GM03348 (cell line): ENCODE measurements at places on chromosomes 4 and X.

DNA sequence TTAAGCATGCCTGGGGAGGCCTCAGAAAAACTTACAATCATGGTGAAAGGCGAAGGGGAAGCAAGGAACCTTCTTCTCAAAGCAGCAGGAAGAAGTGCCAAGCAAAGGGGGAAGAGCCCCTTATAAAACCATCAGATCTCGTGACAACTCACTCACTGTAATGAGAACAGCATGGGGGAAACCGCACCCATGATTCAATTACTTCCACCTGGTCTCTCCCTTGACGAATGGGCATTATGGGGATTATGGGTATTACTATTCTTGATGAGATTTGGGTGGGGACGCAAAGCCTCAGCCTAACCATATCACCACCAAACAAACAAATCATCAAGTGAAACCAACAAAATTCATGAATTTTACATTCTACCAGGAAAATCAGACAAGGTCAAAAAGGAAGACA, 76.7 kb upstream of the TAB3 start:
- DNase-seq = no peak

DNA sequence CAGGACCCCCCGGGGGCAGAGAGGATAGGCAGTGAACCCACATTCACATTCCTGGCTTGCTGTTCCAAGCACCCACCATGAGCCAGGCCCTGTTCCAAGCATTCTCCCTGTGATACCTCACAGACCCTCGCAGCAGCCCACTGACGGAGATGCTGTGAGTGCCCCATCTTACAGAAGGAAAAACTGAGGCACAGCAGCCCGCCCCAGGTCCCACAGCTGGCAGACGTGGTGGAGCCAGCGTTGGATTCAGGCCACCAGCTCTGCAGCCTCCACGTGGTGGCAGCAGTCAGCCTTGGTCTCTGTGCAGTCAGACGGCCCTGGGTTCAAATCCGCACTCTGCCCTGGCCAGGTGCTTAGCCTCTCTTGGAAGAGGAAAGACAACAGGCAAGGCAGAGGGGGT, 16.8 kb downstream of the MAN2B2 start:
- DNase-seq = no peak

DNA sequence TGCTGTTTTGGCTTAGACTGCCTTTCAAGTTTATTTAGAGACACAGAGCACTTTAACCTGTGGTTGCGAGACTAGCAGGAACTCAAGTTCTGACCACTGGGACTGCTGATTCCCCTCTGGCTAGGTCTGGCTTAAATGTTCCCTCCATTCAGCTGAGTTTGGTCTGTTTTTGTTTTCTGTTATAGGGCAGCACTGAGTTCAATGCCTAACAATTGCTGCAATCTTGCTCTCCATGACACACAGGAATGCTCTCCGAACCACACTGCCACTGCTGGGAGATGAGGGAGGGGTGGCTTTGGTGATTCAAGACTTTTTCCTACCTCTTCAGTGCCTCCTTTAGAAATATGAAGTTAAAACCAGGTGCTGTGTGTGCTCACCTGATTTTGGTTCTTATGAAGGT, 106.3 kb upstream of the EOLA2 start:
- DNase-seq = no peak

- DNase-seq = peak; percentile 12
Observed at GRCh38 chrX:76428243-76429130, 977 bp downstream of the MAGEE1 start.

GRCh38 chr4:154361450-154361849, 130.1 kb downstream of the DCHS2 start:
- DNase-seq = no peak

- no peak for DNase-seq
Observed at GRCh38 chrX:117990438-117990837, 126.2 kb downstream of the KLHL13 start.

DNA sequence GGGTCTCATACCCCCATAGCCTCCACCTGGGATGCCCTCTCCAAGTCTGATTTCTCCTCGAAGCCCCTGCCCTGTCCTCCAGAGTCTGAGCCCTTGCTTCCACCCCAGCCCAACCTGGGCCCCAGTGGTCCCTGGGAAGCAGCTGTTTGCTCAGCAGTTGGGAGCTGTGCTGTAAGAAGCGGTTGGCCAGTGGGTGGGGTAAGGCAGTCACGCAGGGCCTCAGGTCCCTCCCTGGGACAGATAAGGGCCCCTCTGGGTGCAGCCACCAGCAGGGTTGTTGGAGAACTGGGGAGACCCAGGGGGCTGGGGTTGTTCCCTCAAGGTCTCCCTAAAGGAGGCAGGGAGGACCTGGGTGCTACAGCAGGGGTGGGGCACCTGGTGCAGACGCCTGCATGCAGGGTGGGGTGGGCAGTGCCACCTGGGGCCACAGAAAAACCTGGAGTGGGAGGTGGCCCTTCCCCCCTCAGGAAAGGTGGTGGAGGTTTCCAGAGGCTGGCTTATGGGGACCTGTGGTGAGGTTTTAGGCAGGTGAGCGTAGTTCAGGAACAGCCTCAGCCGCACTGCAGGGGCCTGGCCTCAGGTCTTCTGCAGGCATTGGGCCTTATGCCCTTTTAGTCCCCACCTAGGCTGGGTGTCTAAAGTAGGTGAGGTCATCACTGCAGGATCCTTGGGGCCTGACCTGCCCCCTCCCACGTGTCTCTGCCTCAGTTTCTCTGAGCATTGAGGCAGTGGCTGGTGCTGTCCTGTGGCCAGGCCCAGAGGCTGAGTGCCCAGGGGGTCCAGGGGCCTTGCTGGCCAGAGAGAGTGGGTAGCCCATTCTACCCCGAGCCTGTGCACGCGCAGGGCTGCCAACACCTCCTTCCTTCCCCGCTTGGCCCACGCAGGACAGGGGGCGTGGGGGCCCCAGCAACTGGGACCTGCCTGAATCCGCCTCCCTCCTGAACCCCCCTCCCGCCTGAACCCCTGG, 3.1 kb upstream of the SLC26A1 start:
- DNase-seq = no peak

- DNase-seq = no peak
Observed at GRCh38 chrX:113954297-113954696, 629.6 kb upstream of the HTR2C start.

DNA sequence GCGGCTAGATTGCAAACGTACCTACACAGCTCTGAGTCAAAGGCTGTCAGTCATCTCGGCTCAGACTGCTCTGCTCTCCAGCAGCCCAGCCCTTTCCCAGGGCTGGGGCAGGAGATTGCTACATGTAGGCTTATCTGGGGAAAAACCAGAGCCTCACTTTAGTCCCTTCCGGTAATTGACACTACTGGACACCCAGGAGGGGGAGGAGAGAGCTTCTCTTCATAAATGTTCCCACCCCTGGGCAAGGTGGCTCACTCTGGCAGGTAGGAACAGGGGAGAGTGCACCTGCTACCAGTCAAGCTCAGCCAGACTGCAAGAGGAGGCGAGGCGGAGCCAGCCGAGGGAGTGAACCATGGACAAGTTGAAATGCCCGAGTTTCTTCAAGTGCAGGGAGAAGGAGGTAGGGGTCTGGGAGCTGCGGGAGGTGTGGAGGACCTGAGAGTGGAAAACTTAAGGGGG, at the start of gene SLC6A14:
TSS of gene SLC6A14 (plus strand) at position 249 of the 459 bp plus-strand sequence. CDS start at position 353, 104 bp downstream.
- DNase-seq = no peak

GRCh38 chr4:20552004-20552403, 148.3 kb upstream of the PACRGL start:
- DNase-seq = no peak

- no peak for DNase-seq
Observed at GRCh38 chrX:108270739-108271396, 167.4 kb downstream of the COL4A6 start.

DNA sequence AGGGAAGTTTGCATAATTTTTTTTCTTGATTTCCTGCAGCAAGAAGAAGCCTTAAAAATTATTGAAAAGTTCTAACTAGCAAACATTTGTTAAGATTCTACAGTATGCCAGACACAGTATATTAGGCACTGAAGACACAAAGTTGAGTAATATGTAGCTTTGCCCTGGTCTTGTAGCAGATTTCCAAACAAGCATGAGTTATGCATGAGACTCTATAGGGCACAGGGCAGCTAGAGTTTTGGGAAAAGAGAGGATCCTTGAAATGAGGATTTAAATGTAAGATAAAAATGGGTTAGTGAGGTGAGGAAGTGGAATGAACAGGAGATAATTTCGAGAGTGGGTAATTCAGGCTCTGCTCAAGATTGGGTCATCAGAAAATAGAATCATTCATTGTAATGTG, 8.6 kb upstream of the GPRIN3 start:
- DNase-seq = no peak

DNA sequence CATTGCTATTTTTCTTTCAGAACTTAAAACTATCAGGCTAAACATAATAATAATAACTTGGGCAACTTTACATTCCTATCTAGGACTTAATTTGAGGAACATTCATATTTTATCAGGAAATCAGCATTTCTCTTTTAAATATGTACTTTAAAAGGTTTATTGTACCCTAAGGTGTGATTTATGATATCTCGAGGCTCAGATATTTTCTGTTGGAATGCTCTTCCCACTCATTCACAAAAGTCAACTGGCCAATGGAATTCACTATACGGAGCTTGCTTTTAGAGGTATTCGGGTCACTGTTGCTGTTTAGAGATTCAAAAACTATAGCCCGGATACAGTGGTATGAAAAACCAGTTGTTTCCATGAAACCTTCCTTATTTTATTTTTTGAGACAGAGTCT, 328.3 kb downstream of the GBA3 start:
- DNase-seq = no peak

- no peak for DNase-seq
Observed at GRCh38 chr4:130484826-130485225, 1388.9 kb downstream of the C4orf33 start.

GRCh38 chr4:109683621-109684253, 19.5 kb downstream of the CASP6 start:
- no peak for DNase-seq

DNA sequence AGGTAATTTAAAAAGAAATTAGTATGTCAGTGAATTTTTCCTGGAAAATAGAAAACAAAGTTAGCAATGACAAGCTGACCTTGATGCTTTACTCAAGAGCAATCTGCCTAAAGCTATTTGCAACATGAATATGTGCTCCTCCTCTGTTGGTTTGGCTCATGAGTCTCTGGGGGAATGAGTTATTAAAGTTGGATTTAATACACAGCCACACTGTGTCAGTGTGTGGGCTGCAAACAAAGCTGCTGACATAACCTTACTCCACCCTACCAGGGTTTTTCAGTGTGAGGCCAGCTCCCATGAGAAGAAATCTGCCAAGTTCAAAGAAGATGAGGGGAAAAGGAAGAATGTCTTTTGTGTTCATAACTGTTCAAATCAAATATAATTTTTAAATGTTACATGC, 280.5 kb downstream of the TLL1 start:
- peak; percentile 5 for DNase-seq

DNA sequence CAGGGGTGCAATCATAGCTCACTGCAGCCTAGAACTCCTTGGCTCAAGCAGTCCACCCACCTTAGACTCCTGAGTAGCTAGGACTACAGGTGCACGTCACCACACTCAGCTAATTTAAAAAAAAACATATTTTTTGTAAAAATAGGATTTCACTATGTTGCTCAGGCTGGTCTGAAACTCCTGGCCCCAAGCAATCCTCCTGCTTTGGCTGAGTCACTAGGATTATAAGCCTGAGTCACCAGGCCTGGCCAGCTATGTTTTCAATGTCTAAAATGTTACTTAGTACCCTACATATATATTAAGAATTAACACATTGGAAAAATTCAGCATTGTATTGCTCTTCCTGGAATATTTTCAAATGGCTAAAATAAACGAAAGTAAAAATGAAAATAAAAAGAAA, 37.5 kb downstream of the PNPLA4 start:
- no peak for DNase-seq

DNA sequence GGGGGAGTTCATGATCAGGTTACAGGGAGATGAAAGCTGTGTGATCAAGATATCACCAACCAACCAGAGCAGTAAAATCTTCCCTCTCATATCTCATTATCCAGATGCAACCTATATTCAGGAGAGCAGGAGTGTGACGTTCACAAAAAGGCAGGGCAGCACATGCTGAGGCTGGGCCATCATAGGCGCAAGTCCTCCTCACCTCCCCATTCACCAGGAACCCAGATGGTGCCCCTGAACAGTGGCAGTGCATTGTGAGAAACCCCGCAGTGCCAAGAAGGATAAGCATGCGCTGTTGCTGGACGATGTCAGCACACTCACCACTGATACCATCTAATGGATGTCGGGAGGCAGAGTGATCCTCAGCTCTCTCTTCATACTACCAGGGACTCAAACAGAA, 170.9 kb downstream of the COL25A1 start:
- DNase-seq = no peak

DNA sequence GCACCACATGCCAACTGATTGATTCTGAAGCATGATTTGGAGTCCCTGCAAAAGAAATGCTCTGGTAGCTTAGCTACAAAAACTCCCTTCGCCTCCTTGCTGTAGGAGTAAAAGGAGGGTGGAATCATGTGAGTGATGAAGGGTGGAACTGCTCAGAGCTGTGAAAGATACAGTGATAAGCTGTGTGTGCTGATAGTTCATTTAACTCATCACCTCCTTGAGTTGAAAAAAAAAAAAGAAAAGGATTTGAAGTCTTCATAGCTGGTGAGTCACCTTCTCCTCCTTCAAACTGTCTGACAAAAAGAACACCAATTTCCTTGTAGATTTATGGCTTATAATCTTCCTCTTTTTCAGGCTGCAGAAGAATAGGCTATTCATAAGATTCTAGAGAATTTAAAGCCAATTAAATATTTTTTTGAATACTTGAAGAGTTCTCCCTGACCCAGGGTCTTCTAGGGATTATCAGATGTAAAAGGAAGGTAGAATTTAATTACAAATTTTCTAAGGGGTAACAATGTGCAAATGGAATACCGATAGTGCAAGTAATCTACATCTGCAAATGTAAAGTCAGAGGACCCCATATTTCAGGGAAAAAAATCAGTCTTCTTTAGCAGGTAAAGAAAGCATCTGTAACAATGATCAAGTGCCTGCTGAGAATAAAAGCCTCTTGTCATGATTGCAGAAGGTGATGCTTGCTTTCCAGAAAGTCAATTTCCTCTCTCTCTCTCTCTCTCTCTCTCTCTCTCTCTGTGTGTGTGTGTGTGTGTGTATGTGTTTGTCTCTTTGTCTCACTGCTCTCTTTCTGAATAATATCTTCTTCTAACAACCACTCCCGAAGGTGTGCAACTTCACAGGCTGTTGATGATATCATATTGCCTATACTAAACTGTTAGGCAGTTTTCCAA, 208.8 kb upstream of the VEGFC start:
- DNase-seq = peak; percentile 15

DNA sequence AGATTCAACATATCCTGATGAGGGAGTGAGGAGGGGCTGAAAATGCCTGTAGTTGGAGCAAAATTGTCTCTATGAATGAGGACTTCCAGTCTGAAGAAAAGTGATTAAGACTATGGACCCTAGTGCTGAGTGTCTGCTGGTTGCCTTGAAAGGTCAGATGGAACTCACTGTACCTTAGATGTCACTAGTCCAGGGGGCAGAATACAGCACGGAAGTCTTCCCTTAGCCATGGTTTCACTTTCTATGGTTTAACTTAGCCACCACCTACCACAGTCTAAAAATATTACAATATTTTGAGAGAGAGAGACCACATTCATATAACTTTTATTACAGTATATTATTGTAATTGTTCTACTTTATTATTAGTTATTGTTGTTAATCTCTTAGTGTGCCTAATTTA, 223.1 kb downstream of the FMR1NB start:
- DNase-seq = no peak

- DNase-seq = peak; percentile 42
Observed at GRCh38 chr4:109548655-109549054, 11.4 kb upstream of the MCUB start.

- no peak for DNase-seq
Observed at GRCh38 chrX:13126775-13127174, 82.4 kb upstream of the FAM9C start.
